ENCODE measurements at places on chromosomes 7 and 10. TPM values are rescaled to one million over a fixed set of nuclear protein-coding genes. Genes with fewer than 3 reads are reported as not detected.
A peak's percentile ranks its signal among the peaks of the same experiment; 100 is the strongest.

Gene LRRC17
- 9.0 TPM for total RNA-seq

Gene VPS41
- 47.0 TPM for total RNA-seq

Gene HTRA1
- total RNA-seq: 182 TPM

Gene HOXA6
- 23.3 TPM for total RNA-seq

- H3K36me3 ChIP-seq: no peaks in the 10 kb centered on the region
- no peak overlapping the region for H3K4me3 ChIP-seq
- H3K27me3 ChIP-seq: no peaks in the 10 kb centered on the region
- peaks cover 25% of the 10 kb centered on the region for H3K4me1 ChIP-seq
Measured at GRCh38 chr10:6382081-6382480, 179.3 kb downstream of the PFKFB3 start.

DNA sequence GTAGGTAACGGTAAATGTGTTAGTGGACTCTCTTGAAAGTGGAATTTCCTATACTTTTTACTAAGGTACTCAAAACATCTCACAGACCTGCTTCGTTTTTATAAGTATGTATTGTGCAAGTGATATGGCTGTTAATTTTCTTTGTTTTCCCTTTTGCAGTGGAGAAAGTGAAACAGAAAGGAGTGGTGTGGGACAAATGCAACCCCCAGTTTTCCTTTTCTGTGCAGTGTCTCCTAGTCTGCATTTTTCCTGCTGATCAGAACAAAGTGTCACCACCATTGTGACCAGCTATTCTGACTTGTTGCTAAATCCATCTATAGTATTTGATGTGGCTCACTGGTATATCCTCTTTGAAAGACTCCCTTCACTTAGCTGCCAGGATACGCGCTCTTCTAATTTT lies 410.0 kb downstream of the EXOC4 start:
- DNase-seq: no peak
- no peaks in the 10 kb centered on the region for H3K27me3 ChIP-seq
- no peaks in the 10 kb centered on the region for H3K4me1 ChIP-seq
- no peak overlapping the region for H3K27ac ChIP-seq
- H3K36me3 ChIP-seq: no peaks in the 10 kb centered on the region
- no peak overlapping the region for H3K4me3 ChIP-seq

DNA sequence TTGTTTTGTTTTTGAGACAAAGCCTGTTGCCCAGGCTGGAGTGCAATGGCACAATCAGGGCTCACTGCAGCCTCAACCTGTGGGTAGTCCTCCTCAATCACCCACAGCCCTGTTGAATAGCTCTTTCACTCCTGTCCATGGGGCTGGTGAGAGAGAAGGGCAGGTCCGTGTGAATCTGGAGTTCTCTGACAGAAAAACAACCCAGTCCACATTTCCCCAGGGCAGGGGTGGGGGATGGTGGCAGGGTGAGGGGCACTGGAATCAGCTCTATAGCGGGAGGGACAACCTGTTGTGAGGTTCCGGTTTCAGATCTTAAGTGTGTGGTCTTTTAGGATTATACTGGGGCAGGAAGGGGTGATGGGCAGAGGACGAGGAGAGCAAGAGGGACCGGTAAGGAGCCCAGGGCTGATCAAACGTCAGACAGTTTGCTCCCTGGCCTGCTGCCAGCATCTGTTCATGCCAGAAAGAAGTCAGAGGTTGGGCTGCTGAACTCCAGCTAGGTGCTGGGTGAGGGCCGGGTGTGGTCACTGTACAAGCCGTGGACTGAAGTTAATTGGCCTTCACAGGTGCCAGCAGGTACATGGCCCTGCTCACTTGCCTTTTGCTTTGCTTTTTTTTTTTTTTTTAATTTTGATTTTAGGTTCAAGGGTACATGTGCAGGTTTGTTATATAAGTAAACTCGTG lies 33.2 kb upstream of the MKRN1 start:
- no peaks in the 10 kb centered on the region for H3K27me3 ChIP-seq
- H3K4me1 ChIP-seq: no peaks in the 10 kb centered on the region
- H3K27ac ChIP-seq: no peak overlapping the region
- no peaks in the 10 kb centered on the region for H3K36me3 ChIP-seq
- DNase-seq: no peak

GRCh38 chr7:142910031-142910433 lies 23.5 kb downstream of the TRPV5 start:
- H3K36me3 ChIP-seq: no peaks in the 10 kb centered on the region
- H3K4me3 ChIP-seq: no peak overlapping the region
- no peak overlapping the region for H3K27ac ChIP-seq
- H3K4me1 ChIP-seq: no peaks in the 10 kb centered on the region
- H3K27me3 ChIP-seq: no peaks in the 10 kb centered on the region

- no peaks in the 10 kb centered on the region for H3K36me3 ChIP-seq
- no peak for DNase-seq
- no peak overlapping the region for H3K27ac ChIP-seq
- H3K27me3 ChIP-seq: no peaks in the 10 kb centered on the region
Measured at GRCh38 chr7:105246679-105247078, 142.0 kb downstream of the SRPK2 start.

DNA sequence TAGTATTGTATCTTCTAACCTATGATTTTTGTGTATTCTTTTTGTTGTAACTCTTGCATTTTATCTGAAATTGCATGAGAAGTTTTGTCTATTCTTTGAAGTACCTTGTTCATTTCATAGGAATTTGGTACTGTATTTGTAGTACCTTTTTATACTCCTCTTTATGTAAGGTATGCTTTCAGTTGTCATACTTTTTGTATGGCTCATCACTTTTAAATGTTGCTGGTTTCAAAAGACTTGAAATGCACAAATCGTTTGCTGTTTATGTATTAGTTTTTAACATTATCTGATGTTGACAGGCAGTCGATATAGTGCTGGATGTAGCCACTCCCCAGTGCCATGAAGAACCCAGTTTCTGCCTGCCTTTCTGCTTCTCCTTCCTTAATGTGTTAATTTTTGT lies 158.1 kb downstream of the SDK1 start:
- no peak overlapping the region for H3K4me3 ChIP-seq
- H3K36me3 ChIP-seq: no peaks in the 10 kb centered on the region
- DNase-seq: no peak
- no peak overlapping the region for H3K27ac ChIP-seq
- no peaks in the 10 kb centered on the region for H3K4me1 ChIP-seq
- no peaks in the 10 kb centered on the region for H3K27me3 ChIP-seq

GRCh38 chr7:2757904-2758672 lies 70.1 kb downstream of the AMZ1 start:
- peaks cover 60% of the 10 kb centered on the region for H3K4me1 ChIP-seq
- H3K4me3 ChIP-seq: peak overlapping the region; percentile 3
- no peak for DNase-seq
- no peaks in the 10 kb centered on the region for H3K27me3 ChIP-seq
- H3K27ac ChIP-seq: peak overlapping the region; percentile 66

DNA sequence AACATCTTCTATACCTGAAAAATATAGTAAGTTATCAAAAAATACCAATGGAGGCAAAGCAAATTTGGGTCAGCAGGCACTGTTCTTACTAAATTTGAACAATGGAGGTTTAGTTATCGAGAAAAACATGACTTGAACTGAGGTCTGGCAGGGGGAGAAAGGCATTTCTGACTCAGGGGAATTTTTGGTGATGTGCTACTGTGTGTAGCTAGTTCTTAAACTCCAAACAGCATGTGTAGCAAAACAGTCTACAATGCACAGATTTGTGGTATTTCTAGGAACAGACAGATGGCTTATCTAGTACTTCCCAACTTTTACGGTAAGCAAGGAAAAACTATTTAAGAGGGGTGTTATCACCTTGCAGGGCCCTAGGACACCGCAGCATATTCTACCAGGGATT lies 311.6 kb upstream of the LRRN3 start:
- H3K36me3 ChIP-seq: no peaks in the 10 kb centered on the region
- no peaks in the 10 kb centered on the region for H3K4me1 ChIP-seq
- no peaks in the 10 kb centered on the region for H3K27me3 ChIP-seq
- DNase-seq: no peak
- H3K27ac ChIP-seq: no peak overlapping the region
- no peak overlapping the region for H3K4me3 ChIP-seq

- no peaks in the 10 kb centered on the region for H3K27me3 ChIP-seq
- H3K36me3 ChIP-seq: no peaks in the 10 kb centered on the region
- H3K4me3 ChIP-seq: no peak overlapping the region
- H3K4me1 ChIP-seq: no peaks in the 10 kb centered on the region
- no peak for DNase-seq
- H3K27ac ChIP-seq: no peak overlapping the region
Measured at GRCh38 chr7:132270517-132270916, 305.8 kb downstream of the PLXNA4 start.

DNA sequence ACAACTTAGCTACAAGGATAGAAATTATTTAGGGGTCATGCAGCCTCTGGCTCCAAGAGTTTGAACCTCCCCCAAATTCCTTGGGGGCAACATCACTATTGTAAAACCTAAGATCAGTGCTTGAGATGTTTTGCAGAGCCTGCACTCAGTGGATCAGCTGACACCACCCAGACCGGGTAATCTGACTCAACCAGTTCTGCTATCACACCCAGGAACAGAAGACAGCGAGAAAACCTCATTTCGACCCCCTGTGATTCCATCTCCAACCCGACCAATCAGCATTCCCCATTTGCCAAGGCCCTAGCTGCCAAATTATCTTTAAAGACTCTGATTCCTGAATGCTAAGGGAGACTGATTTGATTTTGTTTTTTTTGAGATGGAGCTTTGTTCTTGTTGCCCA lies 5.2 kb downstream of the TACR2 start:
- H3K4me3 ChIP-seq: no peak overlapping the region
- H3K27ac ChIP-seq: peak overlapping the region; percentile 14
- no peaks in the 10 kb centered on the region for H3K27me3 ChIP-seq
- no peak for DNase-seq

All from tibial nerve (tissue), 4 donors.